SW480 (cell line): ENCODE measurements at places on chromosomes 16 and 17.

GRCh38 chr16:85136213-85136701 lies 24.0 kb upstream of the CIBAR2 start:
- no peak for DNase-seq

- no peak for DNase-seq
Observed at GRCh38 chr16:58508671-58509251, 6.6 kb upstream of the SETD6 start.

- no peak for DNase-seq
Observed at GRCh38 chr17:83145358-83145738, 65.9 kb downstream of the METRNL start.

DNA sequence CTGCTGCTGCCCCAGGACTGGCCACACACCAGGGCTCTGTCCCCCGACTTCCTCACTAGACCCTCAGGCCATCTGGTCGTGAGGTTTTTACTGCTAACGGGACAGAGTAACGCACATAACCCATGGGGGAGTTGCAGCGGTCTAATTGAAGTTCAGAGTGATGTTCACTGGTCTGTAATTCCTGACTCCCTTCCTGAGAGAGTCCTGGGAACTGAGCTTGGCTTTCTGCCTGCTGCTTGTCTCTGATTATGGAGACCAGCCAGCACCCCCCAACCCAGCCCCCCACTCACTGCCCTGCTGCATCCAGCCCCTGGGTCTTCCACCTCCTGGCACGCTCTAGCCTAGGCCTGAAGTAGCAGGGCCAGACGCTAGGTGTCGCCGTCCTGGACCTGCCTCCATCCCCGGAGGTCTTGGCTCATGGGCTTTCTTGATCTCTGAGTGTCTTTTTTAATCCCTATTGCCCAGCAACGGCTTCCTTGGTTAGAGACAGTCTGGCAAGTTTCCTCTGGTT lies 192.9 kb downstream of the CCDC182 start:
- DNase-seq = no peak

GRCh38 chr17:49370971-49371834 lies 9.2 kb upstream of the ZNF652 start:
- DNase-seq = no peak

DNA sequence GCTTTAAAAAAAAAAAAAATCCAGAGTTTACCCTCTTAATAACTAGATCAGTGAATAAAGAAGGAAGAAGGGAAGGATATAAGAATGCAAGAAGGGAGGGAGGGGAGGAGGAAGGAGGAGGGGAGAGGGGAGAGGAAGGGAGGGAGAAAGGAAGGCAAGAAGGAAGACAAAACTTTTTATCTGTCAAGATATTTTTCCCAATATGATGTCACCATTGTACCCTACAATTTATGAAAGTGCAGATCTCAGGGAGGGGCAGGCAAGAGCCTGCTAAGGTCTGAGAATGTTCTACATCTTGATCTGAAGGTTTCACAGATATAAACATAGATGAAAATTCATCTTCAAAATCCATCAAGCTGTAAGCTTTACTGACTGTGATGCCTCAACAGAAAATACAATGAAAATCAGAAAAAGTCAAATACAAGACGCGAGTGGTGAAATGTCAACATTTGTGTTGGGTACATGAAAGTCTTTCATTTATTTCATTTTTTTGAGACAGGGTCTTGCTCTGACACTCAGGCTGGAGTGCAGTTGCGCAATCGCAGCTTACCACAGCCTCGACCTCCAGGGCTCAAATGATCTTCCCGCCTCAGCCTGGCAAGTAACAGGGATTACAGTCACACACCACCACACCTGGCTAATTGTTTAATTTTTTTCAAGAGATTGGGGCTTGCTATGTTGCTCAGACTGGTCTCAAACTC lies 57.1 kb upstream of the EMP2 start:
- no peak for DNase-seq
